ENCODE measurements at places on chromosomes 13 and 19.

DNA sequence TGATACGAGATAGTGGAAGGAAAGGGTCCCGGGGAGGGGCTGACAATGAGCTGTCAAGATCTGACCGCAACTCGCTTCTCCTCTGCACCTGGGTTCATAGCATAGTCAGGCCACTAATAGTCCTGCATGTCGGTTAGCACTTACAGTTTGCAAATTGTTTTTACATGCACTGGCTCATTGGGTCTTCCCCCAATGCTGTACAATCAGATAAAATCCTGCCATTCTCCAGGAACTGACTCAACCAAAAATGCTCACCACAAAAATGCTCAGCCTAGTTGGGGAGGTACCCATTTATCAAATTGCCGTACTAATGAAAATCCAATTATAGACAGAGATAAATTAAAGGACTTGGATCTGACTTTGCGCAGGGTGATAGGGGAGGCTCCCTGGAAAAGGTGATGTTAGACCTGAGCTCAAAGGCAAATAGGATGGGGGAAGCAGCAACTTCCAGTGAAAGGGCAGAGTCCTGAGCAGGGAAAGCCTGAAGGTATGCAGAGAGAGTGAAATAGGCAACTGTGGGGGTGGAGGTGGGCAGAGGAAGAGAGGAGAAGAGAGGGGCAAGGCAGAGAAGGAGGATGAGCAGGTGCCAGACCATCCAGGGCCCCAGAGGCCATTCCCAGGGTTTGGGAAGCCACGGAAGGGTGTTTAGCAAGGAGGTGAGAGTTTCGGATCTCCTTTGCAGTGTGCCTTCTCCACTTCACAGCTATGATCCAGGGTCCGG lies 326.1 kb upstream of the TSHZ3 start:
- DNase-seq = peak; percentile 17

- no peak for DNase-seq
Observed at GRCh38 chr13:48220592-48220980, 12.4 kb upstream of the ITM2B start.

GRCh38 chr19:40889366-40889765 lies 7.3 kb upstream of the CYP2A7 start:
- no peak for DNase-seq

- DNase-seq = no peak
Observed at GRCh38 chr19:38265213-38265861, 964 bp downstream of the SPINT2 start.

DNA sequence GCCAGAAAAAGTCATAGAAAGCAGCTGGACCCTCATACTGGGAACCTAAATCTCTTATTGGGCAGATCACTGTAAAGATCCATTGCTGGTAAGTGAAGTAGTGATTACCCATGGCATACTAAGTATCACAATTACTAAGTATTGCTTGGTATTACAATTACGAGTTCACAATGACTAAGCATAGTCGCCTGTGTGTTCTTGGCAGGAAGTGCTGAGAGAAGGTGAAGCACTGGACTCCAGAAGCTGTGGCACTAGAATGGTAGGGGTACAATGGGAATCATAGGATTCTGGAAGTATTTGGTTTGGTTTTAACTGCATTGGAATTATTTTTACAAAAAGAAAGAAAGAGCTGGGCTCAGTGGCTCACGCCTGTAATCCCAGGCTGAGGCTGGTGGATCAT lies 20.3 kb downstream of the LGALS16 start:
- DNase-seq = no peak

GRCh38 chr13:25210842-25211569 lies 38.9 kb upstream of the AMER2 start:
- DNase-seq = no peak

DNA sequence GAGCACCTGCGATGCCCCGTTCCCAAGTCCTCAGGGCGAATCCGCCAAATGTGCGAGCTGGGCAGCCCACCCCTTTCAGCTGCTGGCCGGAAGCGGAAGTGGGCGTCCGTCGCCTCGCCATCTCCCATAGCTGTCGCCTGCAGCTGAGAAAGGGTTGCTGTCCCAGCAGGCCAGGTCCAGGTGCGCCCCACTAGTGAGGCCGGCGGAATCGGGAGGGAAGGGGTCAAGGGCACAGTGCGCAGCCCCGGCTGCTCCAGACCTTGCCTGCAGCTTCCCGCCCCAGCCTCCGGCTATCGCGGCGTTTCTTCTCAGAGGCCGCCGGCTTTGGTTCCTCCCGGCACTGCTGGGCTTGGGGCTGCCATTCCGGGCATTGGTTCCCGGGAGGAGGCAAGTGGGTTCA lies at the start of gene ZNF177:
Gene ZNF177 (plus strand): TSS at position 109 of the 400 bp plus-strand sequence. CDS start 15,299 bp downstream, outside the sequence.
- peak; percentile 79 for DNase-seq

GRCh38 chr13:47110833-47111240 lies 214.0 kb upstream of the HTR2A start:
- no peak for DNase-seq

GRCh38 chr13:20438801-20439200 lies 86.9 kb downstream of the CRYL1 start:
- no peak for DNase-seq

DNA sequence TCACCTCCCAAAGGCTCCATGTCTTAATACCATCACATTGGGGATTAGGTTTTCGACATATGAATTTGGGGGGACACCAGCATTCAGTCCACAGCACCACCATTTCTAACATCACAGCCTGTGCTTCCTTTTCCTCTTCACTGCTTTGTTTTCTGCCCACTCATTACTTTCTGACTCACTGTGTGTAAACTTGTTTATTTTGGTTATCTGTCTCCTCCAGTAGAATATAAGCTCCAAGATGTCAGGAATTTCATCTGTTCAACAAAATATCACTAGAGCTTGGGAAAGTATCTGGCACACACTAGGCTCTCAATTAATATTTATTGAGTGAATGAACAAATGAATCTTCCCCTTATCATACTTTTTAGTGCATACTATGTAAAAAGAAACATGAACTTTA lies 152.0 kb downstream of the NUFIP1 start:
- DNase-seq = no peak

DNA sequence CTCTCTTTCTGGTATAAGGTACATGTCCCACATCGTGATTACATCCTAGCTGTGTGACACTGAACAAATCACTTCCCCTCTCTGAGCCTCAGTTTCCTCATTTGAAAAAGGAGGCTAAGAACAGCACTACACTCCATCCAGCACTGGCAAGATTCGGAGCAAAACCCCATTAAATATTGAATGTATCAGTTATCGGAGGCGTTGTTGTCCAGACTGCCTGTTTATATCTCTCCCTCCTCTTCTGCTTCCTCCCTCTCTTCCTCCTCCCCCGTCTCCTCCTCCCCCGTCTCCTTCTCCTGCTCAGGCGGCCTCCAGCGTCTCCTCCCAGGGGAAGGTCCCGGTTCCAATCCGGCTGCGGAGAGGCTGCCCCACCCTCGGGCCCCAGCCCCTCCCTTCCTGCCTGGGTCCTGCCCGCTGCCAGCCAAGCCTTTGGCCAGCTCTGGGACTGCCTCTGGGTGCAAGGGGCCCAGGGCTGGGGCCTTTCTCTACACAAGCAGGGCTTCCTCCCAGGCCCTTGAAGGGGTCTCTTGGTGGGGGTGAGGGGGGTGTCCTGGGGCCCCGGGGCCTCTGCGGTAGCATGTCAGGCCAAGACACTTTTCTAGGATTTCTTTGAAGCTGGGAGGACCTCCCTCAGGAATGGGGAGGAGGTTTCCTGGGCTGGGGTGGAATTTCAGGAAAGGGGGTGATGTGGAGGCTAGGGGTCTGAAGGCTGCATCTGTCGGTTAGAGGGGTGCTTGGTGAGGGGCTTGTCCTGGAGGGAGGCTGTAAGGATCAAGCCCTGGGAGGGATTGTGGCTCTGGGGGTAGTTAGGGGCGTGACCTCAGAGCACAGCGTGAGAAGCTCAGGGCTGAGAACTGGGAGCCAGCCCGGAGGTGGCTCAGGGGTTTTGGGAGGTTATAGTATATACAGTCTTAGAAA lies 1.9 kb downstream of the RRAS start:
- peak; percentile 62 for DNase-seq

DNA sequence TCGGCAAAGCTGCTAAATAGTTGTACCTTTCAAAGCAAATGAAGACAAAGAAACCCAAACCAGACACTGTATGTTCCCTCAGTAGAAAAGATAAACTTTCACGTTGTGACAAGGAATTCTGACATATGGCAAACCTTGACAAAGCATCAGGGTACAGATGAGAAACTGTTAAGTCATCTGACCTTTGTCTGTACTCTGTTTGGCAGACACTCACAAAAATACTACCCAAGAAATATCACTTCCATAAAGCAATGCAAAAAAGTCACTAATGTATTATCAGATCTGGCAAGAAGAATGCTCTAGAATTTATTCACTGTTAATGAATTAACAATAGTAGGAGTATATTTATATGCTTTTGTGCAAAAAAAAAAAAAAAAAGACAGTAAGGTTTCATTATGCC lies 843.7 kb downstream of the DIAPH3 start:
- no peak for DNase-seq

GRCh38 chr13:74850893-74851292 lies 631.1 kb downstream of the TBC1D4 start:
- DNase-seq = no peak

DNA sequence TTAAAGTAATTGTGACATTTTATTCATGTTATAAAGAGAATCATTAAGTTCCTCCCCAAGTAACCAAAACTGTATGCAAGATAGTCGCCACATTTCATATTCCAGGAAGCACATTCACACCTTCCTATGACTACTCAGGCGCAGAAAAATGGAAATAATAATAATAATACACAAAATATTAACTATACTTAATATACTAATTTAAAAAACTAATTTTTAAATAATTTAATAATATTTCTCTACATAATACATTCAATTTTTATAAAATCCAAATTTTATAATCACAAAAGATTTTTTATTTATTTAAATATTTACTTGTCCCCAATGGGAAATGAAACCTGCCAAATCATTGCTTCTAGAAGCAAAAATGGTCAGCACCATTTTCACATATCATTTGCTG lies 797.4 kb upstream of the GPC6 start:
- no peak for DNase-seq
